KBM-7 (cell line): ENCODE measurements at places on chromosomes 11 and 22.

DNA sequence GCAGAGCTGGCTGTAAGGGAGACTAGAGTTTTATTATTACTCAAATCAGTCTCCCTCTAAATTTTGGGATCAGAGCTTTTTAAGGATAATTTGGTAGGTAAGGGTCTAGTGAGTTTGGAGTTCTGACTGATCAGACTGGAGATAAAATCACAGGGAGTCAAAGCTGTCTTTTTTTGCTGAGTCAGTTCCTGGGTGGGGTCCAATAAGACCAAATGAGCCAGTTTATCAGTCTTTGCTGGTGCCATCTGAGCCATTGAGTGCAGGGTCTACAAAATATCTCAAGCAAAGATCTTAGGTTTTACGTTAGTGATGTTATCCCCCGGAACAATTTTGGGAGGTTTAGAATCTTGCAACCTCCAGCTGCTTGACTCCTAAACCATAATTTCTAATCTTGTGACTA lies 935.1 kb upstream of the RAG2 start:
- DNase-seq: no peak

DNA sequence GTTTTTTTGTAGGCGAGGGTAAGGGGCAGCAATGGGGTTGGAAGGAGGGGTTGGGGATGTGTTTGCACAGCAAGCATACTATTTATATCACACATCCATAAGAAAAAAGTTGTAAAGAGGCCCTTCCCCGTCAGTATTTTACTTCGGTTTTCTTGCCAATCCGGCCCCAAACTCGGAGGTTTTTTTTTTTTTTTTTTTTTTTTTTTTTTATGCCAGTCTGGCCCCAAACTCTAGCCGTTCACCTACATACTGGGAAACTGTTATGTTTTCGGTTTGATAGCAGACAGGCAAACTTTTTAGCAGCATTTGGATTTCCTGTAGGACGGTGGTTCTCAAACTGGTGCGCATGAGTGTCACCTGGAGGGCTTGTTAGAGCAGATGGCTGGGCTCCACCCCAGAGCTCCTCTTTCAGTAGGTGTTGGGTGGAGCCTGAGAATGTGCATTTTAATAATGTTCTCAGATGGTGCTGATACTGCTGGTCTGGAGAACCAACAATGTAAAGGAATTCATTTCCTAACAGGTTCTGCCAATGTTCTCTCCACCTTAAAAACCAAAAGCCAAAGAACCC lies 76.5 kb upstream of the ZBED5 start:
- no peak for DNase-seq

GRCh38 chr11:88590361-88590760 lies 252.8 kb upstream of the CTSC start:
- no peak for DNase-seq

GRCh38 chr22:38923463-38924346 lies 33.7 kb upstream of the APOBEC3A start:
- DNase-seq: peak; percentile 54

- no peak for DNase-seq
These were observed 32.0 kb upstream of the OR6M1 start for GRCh38 chr11:123838199-123838598.

DNA sequence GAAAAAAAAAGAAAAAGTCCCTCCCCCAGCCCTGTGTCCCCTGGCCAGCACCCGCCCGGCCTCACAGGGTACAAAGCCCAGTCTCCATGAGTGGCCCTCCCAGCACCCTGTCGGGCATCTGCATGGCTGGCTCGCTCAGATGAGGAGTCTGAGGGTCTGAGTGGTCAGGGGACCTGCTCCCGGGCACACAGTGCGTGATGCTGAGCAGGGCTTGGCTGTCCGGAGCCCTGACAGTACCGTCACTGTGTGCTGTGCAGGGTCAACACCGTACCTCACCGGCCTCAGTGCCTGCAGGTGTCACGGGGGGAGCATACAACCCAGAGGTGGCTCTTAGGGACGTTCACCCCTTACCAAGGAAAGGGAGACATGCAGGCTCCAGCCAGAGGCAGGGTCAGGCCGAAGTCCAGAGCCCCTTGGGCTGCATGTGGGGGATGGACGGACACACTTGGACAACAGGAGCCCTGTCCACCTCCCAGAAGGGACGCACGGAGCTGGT lies 3.6 kb upstream of the PLXNB2 start:
- no peak for DNase-seq

DNA sequence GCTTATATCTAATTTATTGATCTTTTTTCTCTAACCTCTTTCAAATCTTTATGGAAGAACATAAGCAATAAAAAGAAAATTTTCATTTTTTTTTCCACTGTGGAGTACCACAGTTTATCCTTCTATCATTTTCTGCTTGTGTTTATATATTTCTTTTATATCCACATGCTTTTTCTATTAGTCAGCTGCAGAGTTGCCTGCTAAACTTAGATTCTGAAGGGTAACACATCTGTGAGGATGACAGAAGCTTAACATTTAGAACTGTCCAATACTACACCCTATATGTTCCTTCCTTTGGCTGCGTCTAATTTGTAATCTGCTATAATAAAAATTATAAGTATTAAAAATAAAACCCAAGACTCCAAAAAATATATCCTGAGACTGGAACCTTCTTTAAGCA lies 20.8 kb downstream of the CCDC90B start:
- no peak for DNase-seq

DNA sequence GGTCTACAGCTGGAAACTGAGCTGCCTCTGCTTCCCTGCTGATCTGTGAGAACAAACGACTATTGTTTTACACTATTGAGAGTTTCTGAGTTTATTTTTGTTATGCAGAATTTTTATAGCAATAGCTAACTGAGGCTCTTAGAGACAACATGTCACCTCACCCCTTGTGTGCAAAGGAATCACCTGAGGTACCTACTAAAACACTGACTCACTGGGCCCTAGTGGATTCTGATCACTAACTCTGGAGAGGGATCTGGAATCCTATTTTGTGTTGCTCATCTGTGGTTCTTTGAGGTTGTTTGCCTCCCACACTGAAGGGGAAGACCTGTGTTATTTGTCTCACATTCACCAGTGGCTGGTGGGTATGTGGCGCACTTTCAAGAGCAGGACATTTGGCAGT lies 13.4 kb upstream of the B3GAT1 start:
- DNase-seq: no peak

- DNase-seq: no peak
These were observed 14.3 kb upstream of the CREB3L1 start for GRCh38 chr11:46263120-46263519.

DNA sequence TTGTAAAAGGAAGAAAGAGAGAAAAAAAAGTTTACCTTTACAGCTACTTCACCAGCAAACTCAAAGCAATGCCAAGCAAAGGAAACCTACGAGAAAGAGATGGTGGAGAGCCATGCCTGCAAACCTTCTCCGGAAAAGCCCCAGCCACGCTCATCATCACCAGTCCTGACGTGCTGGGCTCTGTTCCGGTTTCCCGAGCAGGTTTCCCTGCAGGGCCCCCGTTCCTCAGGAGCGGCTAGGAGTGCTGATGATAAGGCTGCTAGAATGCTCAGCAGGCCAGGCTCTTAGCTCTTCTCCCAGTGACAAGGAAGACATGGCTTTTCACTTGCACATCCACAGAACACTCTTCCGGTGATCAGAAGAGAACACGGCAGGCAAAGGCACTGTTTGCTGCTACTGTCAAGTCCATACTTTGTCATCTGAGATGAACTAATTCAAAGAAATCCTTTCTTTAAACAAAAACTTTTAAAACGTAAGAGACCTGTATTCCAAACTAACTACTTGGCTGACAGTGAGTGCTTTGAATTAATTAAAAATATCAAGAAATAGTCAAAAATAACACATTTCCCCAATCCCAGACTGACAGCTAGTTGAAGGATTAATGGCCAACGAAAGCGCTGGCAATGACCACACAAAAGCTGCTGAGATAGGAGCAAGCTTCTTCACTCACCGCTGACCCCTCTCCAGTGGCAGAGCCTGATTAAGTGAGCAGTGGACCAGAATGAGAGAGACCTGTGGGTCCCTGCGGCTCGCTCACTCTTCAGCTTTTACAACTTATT lies 35.8 kb downstream of the DUSP8 start:
- no peak for DNase-seq

DNA sequence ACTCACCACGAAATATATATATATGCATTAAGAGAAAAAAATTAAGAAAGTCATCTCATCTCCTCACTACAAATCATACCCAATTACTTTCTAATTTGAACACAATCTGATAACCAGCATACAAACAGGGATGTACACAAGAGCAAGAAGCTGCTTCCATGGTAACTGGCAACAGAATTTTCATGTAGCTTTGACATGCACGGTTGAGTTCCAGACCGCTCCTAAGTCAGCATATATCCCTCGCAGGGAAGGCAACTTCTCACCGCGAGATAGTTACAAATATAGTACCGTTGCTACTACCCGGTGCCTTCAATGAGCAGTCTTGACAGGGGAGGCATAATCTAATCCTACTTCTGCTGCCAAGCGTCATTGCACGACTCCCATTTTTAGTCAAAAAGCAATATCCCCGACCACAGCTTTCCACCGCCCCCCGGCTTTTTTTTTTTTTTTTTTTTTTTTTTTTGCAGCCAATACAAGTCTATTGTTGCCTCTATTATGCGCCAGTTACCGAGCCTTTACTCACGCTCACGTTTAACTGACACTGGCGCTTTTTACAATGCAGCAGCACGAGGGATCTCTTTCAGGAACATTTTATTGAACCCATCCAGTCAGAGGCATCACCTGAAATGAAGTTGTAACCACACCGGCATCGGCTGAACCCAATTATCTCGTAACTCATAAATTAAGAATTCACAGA lies 2.2 kb downstream of the CADM1 start:
- no peak for DNase-seq

DNA sequence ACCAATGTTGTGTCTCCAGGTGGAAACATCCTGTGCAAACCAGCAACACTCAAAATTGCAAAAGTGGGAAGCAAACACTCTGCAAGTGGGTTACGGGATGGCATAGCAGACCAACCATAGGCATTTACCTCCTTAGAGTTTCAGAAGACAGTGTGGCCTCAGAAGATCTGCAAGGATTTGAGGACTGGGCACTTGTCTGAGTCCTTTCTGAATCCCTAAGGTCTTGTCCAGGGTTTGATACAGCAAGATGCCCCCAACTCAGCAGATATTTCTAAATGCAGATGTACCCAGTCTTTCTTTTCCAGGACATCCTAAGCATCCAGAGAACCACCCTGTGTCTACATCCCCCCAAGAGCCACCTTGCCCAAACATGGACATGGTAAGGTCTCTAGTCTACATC lies 51.7 kb upstream of the SHANK2 start:
- DNase-seq: no peak

GRCh38 chr22:38126928-38127668 lies 16.6 kb upstream of the BAIAP2L2 start:
- DNase-seq: no peak

DNA sequence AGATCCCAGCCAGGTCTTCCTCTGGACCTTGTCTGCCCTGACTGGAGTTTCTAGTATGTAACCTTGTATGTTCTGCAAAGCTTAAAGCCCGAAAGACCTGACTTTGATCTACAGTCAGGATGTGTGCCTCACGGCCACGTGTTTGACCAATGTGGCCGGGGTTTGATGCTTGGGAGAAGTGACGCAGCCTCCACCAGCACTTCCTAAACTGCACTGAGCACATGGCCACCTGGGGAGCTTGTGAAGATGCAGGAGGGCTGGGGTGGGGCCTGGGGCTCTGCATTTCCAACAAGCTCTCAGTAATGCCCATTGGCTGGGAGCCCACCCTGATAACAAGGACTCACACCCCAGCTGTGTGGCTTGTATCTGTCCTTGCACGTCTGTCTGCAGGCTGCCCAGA lies 53.2 kb downstream of the NAT10 start:
- no peak for DNase-seq

GRCh38 chr22:23231471-23232093 lies 51.3 kb downstream of the BCR start:
- DNase-seq: no peak

DNA sequence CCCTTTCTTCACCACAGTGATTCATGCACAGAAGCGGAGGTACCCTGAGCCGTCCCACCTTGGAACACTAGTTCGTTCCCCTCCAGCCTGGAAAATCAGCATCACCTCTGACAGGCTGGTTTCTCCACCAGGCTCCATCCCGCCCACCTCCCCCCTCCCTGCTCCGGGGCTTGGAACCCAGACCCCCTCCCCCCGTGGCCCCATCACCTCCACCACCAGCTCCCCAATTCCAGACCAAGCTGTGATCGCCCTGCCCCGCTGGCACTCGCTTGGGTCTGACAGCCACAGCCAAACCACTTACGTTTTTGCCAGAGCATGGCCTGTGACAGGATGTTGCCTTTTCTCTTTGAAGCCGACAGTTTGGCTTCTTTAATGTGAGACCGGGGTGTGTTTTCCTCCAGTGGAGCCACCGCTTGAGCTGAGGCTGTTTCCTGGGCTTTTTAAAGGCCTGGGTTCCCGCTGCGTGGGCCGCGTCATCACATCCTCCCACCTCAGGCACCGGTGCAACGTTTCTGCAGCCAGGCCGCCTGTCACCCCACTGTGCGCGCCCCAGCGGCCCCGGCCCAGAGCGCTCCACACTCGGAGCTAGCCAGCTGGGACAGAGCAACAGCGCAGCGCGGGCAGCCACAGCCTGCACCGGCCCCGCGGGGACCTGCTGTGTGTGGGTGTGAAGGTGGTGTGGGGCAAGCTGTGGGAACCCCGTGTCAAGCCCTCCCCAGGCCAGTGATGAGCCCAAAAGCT lies at the start of gene POU2AF1:
TSS of gene POU2AF1 (minus strand) at position 415 of the 741 bp plus-strand sequence. CDS start at position 317, 98 bp downstream.
- no peak for DNase-seq

GRCh38 chr11:77147668-77148321 lies 19.7 kb downstream of the MYO7A start:
- DNase-seq: no peak

GRCh38 chr22:44192816-44193534 lies 12.2 kb downstream of the PARVG start:
- no peak for DNase-seq
